Fibroblast of lung (primary cell): ENCODE measurements at places on chromosomes 3 and 15.

GRCh38 chr3:36942638-36943248 is 2.1 kb downstream of the TRANK1 start:
- no peak for DNase-seq

DNA sequence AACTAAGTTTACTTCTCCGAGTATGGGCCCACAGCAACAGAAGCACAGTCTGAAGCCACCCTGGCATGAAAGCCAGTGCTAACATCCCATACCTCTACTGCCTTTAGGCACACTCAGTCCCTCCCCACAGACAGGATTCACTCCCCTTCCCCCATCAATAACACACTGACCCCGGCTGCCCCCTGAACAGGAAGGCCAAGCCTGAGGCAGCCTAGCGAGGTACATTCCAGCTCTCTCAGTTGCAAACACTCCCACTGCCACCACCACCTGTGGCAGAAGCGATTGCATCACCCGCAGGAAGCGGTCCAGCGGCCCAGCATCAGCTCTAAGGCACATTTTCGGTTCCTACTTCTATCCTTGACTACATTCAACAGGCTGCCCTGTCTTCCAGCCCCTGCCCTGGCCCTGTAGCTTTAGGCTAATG is 7.0 kb upstream of the BMF start:
- DNase-seq: no peak

- no peak for DNase-seq
Measured at GRCh38 chr15:38726187-38726586, 161.6 kb upstream of the RASGRP1 start.

- DNase-seq: no peak
Measured at GRCh38 chr15:66066481-66066880, 187.1 kb downstream of the MEGF11 start.

DNA sequence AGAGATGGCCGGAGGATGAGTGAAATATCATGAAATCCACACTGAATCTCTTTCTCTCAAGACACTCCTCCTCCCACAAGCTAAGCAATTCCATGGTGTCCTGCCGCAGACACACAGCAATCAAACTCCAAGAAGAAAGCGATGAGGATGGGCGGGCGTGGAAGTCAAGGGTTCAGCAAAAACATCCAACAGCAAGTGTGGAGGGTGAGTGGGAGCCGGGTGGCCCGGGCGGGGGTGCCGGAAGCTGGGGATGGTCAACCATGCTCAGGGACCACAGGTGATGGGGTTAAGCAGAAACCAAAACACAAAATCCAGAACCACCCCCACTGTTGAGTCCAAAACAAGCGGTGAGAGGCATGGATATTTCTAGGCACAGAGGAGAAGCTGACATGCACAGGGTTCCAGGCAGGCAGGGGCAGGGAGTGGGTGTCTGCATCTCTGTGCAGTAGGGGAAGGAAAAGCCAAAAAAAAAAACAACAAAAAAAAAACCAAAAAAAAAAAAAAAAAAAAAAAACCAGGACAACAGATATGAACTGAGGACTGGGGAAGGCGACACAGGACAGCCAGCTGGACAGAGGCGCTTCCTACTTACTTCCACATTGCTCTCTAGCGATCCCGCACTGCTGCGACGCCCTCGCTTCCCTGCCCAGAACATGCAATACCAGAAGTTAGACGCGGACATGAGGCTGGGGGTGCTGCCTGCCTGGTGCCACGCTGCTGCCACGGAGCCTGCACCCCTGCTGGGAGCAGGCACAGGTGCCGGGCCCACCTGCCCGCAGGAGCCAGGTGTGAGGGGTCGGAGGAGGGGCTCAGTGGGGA is 61.0 kb upstream of the RPL32 start:
- no peak for DNase-seq

DNA sequence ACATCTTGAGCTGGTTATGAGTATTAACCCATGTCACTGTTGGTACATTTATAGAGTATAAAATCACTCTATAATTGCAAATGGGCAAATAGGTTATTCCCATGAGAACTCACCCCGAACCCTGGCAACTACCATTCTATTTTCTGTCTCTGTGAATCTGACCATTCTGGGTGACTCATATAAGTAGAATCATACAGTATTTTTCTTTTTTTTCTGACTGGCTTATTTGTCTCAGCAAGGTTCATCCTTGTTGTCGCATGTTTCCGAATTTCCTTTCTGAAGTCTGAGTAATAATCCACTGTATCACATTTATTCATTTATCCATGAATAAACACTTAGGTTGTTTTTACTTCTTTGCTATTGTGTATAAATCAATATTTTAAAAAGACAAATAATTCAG is 59.9 kb upstream of the CHRM5 start:
- peak; percentile 71 for DNase-seq

- peak; percentile 27 for DNase-seq
Measured at GRCh38 chr3:161221806-161222600, 892 bp downstream of the NMD3 start.

- no peak for DNase-seq
Measured at GRCh38 chr3:37523361-37523760, 338.3 kb upstream of the CTDSPL start.

GRCh38 chr3:10994306-10994705 is 1.8 kb downstream of the SLC6A1 start:
- DNase-seq: no peak

- DNase-seq: no peak
Measured at GRCh38 chr3:12579456-12579855, 22.6 kb downstream of the MKRN2 start.

- no peak for DNase-seq
Measured at GRCh38 chr3:9409981-9410854, 12.8 kb downstream of the SETD5 start.

DNA sequence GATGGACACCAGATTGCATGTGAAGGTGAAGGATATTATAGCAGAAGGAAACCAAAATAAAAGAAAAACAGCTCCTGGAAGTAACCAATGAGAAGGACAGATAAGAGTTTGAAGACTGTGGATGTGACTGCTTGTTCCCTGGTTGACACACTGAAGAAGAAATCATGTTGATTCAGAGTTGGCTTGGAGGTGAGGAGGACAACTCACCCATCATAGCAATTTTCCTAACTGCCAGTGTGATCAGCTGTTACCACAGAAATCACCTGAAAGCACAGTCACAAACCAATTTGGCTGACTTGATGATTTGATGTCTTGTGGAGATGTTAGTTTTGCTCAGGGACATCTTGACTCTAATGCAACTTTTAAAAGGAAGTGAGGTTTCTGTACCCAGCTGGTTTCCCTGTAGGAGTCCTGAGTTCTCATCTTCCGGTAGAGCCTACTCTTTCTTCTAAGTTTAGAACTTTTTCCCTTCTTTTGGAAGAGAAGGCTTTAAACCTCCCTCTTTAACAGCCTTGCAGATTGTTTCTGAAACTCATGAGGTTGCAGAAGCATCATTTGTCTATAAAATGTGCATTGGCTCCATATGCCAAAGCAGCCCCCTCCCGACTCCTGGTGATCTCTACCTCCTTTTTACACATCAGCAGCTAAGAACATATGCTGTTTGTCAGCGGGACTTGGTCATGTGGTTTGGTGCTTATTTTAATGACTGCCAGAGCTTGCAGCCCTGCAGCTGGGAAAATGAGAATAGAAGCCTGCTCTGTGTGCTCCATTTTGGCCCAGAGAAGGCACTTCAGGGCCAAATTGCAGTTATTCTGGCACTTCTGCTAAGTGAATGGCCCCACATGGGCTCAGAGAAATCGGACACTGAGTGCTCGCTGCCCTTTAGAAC is 10.3 kb downstream of the ATG7 start:
- DNase-seq: peak; percentile 89

DNA sequence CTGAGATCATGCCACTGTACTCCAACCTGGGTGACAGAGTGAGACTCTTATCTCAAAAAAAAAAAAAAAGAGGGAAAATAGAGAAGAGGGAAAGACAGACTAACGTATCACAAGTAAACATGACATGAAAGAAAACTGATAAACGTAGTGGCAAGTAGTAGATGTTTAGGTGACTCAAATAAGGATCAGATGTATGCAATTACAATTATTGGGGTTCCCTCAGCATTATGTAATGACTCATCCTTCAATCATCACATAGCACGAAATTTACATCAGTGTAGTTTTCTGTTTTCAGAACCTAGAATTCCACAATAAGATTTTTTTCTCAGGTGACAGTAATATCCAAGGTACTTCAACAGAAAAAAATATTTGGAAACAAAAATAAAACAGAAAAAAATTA is 46.6 kb downstream of the DPP8 start:
- no peak for DNase-seq

GRCh38 chr3:12107071-12107713 is 51.5 kb downstream of the TIMP4 start:
- no peak for DNase-seq

DNA sequence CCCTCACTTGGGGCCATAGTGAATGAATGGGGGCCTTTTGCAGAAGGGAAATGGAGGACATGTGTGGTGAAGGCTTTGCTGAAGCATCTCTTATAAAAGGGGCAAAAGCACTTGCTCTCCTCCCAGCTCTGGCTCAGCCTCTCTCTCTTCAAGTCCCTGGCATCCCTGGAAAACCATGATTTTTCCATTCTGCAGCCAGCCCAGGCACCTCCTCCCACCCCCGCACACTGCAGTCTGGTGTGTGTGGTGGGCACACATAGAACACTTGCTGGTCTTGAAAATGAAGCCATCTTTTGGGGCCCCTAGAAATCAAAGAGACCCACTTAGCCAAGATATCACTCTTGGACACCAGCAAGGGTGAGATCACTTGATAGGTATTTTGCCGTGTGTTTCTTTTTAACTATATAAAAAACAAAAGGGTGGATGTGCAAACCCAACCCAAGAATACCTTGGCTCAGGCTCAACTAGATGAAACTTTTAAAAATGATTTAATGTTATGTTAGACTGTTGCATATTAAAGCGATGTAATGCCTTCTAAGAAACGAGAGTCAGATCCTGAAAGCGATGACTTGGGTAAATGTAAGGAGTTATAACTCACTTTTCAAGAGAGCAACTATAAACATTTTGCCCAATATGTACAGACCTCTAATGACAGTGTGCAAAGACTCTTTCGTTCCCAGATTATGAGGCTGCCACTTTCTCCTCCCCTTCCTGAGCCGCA is 16.4 kb upstream of the ALDH1A3 start:
- DNase-seq: no peak

DNA sequence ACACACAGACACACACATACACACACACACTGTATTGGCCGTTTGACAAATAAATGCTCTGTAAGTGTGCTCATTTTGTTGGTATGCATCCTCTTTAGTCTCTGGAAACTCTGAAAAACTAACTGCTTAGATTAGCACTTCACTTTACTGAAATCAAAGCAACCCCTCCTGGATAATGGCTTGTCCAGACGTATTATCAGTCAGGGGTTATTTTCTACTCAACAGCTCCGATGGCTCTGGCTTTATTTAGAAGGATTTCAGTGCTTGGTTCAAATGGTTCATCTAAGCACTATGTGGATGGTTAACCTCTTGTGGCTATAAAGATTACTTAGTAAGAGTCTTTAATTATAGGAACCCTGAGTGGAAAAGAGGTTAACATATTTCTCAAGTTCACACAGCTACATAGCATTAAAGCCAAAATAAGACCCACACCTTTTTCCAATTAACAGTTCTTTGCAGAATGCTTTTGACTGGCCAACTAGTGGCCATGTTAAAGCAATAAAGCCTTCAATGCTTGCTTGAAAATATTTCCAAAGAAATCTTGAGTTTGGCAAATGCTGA is 516.1 kb upstream of the NAALADL2 start:
- DNase-seq: peak; percentile 44

DNA sequence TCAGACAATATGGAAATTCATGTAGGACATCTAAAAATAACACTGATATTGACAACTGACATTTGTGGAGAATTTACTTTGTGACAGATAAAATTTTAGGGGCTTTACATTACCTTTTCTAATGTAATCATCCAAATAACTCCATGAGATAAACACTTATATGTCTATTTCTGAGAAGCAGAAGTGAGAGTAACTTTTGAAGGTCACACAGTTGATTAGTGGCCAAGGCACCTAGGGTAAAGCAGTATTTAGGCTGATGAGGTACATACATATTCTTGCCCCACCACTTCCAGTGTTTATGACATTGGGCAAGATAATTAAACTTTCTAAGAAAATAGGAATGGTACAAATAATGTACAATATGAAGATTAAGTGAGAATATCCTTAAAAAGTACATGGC is 248.4 kb downstream of the CPNE4 start:
- no peak for DNase-seq

GRCh38 chr3:40086890-40087883 is 222.3 kb upstream of the EIF1B start:
- DNase-seq: no peak

- DNase-seq: no peak
Measured at GRCh38 chr15:77412972-77413698, 6.8 kb downstream of the PEAK1 start.

DNA sequence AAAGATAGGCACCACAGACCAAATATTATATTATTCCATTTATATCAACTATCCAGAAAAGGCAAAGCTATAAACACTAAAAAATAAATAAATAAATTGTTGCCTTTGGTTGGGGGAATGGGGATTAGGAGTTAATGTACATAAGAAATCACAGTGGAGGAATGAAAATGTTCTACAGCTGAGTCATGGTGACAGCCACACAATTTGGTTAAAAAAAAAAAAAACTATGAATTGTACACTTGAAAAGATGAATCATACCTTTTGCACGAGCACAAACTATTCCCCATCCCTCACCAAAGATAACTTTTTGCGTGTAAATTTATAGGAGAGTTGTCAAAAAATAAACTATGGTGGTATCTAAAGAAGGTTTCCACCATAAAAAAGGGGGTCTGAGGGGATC is 103.2 kb downstream of the TBC1D5 start:
- DNase-seq: peak; percentile 77

- peak; percentile 40 for DNase-seq
Measured at GRCh38 chr15:36499412-36500389, 79.7 kb upstream of the CDIN1 start.

DNA sequence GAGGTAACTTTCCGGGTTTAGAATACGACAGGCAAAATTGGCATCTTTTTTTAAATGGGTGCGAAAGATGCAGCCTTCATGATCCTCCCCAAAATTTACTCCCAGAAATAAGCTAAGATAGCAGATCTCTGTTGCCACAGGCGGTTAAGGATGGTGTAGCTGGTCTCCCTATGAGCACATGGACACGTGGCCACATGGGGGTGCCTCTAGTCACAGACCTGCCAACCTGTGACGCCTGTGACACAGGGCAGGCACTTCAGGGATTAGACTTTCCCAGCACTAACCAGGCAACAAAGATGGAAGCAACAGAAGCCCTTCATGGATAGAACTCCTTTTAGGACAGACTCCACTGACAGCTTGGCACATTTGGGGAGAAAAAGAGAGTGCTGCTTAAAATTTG is 320.3 kb downstream of the THSD4 start:
- DNase-seq: no peak

DNA sequence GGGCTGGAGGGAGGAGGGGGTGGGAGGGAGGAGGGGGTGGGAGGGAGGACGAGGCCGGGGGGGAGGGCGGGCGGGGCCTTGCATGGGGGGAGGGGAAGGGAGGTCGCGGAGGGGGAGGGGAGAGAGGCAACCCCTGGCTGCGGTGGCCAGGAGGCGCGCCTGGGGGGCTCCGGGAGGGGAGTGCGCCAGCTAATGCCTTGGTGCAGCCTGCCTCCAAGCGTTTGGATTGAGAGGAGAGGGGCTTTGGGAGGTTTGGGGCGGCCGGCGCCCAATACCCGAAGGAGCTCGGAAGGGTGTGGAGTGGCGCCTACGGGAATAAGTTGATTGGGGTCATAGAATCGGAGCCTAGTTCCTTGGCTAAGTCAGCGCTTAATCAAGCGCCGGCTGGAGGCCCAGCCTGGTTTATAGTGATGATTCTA is 557 bp downstream of the TFG start:
- peak; percentile 47 for DNase-seq
